ENCODE measurements at places on chromosomes 11 and 22.

DNA sequence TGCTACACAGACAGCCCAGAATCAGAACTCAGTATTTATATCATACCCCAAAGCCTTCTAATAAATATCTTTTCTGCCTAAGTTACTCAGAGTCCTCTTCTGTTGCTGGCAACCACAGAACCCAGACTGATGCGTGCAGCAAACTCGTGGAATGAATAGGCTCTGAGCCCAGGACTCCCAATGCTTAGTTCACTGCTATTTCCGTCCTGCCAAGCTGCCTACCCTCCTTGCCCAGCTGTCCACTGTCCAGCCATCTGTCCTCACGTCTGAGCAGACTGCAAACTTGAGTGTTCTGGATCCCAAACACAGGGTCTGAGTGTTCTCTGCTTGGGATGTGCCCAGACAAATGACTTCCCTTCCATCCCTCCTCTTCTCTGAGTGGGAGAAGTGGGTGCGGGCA, 19.4 kb downstream of the PTPN5 start:
- DNase-seq, result no peak

GRCh38 chr11:83493917-83494316, 207.8 kb upstream of the CCDC90B start:
- DNase-seq, result no peak

- DNase-seq, result no peak
These were observed 94.5 kb downstream of the RPS6KA4 start for GRCh38 chr11:64453466-64453865.

GRCh38 chr11:46778416-46778815, 59.4 kb downstream of the F2 start:
- no peak for DNase-seq

DNA sequence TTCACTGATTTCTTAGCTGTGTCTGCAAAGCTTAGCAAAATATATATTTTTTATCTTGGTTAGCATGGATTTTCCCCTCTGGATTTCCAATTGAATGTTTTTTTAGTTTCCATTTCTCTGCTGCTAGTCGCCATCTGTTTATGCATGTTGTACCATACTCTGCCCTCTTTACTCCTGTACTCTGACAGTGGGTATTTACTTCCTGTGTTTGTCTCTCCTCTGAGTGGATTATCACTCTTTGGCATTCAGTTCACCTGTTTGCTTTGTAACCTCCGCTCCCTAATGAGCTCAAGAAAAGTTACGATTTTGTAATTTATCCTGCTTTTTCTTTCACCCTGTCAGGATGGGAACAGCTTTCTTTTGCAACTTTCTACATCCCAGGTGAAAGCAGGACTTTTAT, 59.1 kb downstream of the PDHX start:
- no peak for DNase-seq

DNA sequence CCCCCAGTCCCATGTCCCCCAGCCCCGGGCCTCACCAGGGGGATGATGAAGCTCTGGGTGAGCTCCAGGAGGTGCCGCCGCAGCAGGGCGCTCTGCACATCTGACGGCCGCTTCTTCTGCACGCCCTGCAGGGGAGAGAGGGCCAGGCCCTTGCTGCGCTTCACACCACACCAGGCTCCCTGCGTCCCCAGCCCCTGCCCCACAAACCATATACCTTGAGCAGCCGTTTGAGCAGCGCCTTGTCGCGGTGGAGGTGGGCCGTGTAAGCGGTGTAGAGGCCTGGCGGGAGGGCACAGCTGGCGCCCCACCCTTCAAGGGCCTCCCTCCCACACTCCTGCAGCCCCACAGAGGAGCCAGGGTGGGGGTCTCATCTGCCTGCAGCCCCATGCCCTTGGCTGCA, 6.2 kb upstream of the PLXNB2 start:
- no peak for DNase-seq

- no peak for DNase-seq
These were observed 159.4 kb downstream of the BUD13 start for GRCh38 chr11:116613206-116613875.

DNA sequence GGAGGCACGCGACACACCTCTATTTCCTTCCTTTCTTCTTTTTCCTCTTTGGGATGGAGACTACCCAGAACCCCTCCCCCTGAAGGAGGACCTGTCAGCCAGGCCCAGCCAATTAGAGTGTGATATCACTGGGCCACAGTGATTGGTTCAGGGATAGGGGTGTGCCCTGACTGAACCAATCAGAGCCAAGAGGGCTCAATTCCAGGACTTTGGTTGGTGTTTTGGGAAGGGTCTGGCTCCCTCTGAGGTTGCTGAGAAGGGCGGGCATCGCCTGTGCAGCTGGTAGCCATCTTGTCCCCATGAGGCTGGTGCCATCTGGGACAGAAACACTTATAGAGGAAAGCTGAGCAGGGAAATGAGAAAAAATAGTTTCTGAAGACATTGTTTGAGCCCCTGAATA, 71.4 kb downstream of the CHST1 start:
- no peak for DNase-seq

GRCh38 chr11:64799623-64800302, 3.3 kb downstream of the MAP4K2 start:
- DNase-seq, result no peak

DNA sequence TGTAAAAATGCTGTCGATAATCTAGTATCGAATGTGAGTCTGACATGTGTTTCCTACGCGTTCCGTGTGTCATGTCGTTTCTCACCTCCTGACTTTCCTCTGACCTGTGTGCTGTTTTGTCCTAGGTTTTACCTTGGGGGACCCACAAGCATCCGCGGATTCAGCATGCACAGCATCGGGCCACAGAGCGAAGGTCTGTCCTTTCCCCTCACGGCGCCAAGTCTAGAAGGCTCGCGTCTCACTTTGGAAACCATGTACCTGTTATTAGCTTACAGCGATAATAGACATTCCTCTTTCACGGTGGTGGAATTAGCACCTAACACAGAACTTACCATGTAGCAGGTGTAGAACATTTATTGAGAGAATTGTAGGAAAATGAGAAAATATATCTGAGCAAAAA, 28.6 kb downstream of the SAMM50 start:
- DNase-seq, result no peak

GRCh38 chr22:39917197-39917643, 16.3 kb downstream of the GRAP2 start:
- DNase-seq, result no peak

- no peak for DNase-seq
These were observed 7.6 kb downstream of the MS4A3 start for GRCh38 chr11:60064111-60064510.

DNA sequence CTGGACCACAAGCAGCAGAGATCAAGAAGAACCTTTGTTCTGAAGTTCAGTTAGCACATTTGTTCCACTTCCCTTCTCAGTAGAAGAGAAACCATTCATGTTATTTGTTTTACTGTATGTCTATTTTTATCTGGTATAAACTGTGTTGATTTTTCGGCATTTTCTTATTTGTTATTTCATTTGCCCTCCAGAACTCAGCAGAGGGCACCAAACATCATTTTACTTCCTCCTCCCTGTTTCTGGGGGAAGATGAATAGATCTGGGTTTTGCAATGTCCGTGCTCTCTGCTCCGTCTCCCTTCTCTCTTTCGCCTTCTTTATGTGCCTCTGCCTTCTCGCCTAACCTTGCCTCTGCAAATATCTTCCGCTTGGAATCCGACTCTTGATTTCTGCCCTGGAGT, 366.9 kb downstream of the NTM start:
- DNase-seq, result no peak

DNA sequence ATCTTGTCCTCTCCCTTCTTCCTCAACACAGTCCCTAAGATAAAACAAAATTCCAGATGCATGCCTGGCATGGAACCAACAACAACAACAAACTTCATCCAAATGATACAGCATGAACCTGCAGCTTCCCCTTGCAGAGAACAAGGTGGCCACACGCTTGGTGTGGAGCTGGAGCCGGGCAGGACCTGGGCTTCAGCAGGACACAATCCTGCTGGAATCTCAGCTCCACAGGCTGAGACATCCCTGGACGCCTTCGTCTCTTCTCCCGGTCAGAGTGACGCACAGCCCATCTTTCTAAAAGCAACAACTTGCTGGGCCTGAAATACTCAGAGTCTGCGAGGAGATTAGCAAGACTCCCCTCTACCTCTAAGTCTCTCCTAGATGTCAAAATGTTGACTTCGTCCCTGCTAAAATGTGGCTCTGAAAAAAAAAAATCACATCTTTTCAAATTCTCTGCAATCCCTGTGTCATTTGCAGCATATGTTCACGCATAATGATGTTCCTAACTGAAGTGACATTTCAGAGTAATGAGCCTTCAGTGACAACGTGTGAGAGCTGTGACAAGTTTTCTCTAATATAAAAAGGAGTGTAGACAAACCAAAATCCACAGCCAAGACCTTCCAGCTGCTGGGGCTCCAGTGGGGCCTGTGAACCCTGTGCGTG, 1232.3 kb downstream of the TBC1D22A start:
- no peak for DNase-seq

DNA sequence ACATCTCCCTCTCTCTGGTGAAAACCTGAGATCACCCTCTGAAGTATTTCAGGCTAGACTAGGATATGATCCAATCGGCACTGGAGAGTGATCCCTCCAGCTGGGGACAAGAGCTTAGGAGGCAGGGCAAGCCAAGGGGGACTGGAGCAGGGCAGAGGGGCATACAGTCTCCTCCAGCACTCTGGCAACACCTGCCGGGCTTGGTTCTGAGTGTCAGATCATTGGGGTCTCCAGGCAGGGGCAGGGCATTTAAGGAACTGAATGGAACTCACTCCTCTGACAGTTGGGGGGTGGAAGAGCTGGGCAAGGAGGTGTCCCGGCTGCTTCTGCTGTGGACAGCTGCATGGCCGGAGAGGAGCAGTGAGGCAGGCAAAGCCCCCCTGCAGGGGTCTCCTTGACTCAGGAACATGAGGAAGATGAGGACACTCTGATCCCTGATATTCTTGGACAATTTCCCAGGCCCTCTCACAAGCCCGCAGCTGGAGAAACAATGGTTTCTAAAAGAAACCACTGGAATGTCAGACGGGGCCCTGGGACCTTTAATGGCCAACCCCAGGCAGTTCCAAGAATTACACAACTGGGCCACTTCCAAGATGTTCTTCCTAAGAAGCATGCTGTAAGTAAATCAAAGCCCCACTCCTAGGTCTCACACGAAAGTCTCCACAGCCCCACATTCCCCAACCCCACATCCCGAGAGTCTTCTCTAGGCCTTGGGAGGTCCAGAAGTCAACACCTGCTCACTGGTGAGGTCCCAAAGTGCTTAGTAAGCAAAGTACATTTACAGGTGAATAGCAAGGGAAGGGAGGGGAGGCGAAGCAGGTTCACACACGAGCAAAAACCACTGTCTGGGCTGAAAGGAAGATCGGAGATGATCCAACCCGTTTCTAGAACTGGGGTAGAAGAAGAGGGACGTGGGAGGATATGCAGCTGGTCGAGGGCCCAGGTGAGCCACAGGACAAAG, 1.2 kb upstream of the CCDC86 start:
- no peak for DNase-seq

GRCh38 chr11:92917927-92918326, 51.5 kb upstream of the MTNR1B start:
- no peak for DNase-seq

DNA sequence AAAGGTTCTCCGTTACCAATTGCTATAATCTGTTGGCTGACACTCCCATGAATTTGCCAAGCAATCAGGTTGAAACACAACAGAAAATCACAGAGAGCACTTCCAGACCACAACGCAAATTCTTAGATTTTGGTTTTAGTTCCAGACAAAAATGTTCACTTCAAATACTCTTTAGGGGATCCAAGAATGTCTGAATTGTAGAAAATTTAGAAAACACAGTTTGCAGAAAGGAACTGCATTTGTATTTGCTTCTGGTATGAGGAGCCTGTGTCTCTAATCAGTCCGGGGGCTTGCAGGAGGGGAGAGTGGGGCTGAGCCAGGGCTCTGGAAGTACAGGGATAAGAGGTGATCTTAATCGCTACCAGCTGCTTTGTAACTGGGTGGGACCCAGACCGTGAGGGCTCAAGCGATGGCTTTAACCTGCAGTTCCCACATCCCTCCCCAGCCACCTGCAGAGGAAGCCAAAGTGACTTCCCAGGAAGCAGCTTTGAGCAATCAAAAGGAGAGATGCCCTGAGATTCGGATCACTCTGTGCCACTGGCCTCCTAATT, 18.7 kb downstream of the SCUBE2 start:
- no peak for DNase-seq

- DNase-seq, result no peak
These were observed 767.8 kb upstream of the LUZP2 start for GRCh38 chr11:23729088-23729487.
